Stimulated activated CD8-positive, alpha-beta memory T cell treated with anti-CD3 and anti-CD28 coated beads, Interleukin-7, amount 100 ng/mL, for 1 hour (primary cell): ENCODE measurements at places on chromosomes 7 and 10.

DNA sequence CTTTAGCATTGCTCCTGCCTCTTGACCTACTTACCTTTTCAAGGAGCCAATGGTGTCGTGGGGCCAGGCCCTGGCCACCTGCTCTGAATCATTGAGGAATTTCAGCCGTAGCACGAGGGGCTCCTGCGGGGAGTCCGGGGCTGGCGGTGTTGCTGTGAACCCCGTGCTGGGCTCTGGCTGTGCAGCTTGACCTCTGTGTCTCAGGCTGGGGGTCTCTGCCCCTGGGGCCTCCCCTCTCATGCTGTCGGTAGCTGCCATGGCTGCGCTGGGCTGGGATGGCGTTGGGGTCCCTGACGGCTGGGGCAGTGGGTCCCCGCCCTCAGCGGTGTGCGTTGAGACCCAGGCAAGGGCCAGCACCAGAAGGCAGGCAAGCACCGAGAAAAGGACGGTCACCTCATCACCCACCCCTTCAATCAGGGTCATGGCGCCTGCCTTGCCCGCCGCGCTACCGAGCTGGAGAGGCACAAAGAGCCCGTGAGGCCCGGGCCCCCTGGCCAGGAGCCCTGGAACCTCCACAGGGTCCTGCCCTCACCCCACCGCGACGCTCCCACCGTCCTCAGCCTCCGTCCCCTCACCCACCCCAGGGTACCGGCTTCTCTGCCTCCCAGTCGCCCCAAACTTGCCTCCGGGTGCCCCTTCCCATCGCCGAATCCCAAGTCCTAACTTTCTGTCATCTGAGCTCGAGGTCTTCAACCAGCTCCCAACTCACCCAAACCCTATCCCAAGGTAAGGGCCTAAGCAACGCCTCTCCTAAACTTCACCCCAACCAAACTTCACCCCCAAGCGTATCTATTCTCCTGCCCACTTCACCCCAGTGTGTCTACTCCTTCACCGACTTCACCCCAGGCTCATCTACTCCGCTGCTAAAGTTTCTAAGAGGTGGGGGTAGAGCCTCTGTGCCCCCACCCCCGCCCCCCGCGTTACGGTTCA, 887 bp downstream of the TMUB1 start:
- no peak for DNase-seq

GRCh38 chr10:102153093-102153620, 968 bp downstream of the NOLC1 start:
- no peak for DNase-seq

DNA sequence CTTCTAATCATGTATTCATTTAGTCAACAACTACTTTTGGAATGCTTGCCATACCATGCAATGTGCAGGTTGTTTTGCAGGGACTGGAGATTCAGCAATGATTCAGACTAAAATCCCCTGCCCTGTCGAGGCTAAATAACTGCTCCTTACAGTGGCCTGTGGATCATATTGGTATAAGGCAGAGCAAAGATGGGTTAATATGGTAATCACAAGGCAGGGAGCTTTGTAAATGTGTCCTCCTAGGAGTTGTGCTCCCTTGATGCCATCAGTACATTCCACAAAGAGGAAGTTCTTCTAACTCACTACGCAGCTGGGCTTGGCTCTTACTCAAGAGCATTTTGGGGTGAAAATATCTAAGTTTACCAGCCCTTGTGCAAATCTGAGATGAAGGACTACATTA, 614 bp upstream of the IFIT2 start:
- no peak for DNase-seq

DNA sequence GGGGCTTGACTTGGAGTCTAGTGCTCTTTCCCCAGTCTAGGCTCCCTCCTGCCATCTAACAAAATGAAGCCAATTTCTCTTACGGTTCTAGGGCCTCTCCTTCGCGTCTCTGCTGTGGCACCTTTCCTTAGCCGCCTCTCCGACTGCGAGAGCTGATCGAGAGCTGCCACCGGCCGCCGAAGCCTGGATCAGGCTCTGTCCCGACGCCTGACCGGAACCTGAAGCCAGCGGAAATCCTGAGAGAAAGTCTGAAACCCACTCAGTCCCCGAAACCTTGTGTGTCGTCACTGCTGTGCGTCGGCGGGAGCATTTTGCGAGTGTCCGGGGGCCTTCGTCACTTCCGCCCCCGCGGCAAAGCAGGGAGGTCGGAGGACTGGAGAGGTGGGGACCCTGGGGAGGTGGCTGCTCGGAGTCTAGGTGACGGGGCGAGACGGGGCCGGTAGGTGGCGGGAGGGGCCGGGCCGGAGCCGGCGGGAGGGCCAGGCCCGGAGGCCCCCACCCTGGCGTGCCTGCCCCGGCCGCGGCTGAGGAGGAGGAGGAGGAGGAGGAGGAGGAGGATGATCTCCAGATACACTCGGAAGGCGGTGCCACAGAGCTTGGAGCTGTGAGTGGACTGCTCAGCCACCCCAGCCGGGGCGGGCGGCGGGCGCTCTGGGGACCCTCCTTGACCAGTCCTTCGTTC, at the start of the genes ECD and FAM149B1:
TSS of gene ECD (minus strand) at position 226 of the 682 bp plus-strand sequence. CDS start 4,071 bp downstream, outside the sequence.
TSS of gene FAM149B1 (plus strand) at position 337 of the 682 bp plus-strand sequence. CDS start at position 558, 221 bp downstream.
- peak; percentile 82 for DNase-seq

- no peak for DNase-seq
Observed at GRCh38 chr7:142597547-142597946, 151.7 kb upstream of the PRSS1 start.

DNA sequence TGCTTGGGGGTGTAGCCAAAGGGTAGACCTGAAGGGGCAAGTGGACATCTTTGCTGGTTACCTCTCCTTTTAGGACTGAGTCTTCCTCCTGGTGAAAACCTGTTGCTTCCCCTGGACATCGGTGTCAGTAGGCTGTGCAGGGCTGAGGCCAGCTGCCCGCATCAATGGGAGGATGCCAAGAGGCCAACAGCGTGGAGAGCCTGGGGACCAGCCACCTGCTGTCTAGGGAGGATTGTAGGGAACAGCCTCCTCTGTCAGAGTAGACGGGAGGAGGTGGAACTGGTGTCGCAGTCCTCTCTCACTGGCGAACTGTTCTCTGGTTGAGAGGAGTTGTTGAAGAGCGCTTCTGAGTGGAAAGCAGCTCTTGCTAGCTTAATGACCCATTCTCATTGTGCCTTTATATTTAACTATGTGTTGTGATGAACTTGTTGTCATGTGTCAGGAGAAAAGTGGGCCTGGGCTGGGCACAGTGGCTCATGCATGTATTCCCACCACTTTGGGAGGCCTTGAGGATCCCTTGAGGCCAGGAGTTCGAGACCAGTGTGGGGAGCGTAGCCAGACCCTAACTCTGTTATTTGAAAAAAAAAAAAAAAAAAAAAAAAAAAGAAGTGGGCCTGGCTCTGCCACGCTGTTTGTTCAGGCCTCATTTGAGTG, 1.8 kb downstream of the SUFU start:
- DNase-seq = no peak

- no peak for DNase-seq
Observed at GRCh38 chr7:115106316-115106715, 184.4 kb downstream of the MDFIC start.

- DNase-seq = peak; percentile 74
Observed at GRCh38 chr7:332646-333392, 42.8 kb downstream of the FOXL3 start.

- DNase-seq = no peak
Observed at GRCh38 chr7:318476-318875, 28.5 kb downstream of the FOXL3 start.

GRCh38 chr10:4770801-4771553, 55.0 kb upstream of the AKR1E2 start:
- DNase-seq = no peak

GRCh38 chr10:21751341-21752310, 217.6 kb downstream of the MLLT10 start:
- DNase-seq = no peak
